Heart right ventricle (tissue), 16 donors: ENCODE measurements at places on chromosomes 16 and 17. TPM values are rescaled to one million over a fixed set of nuclear protein-coding genes. Genes with fewer than 3 reads are reported as not detected.

The PABPN1L gene
- 0.21 TPM for total RNA-seq

The NPIPA2 gene
- 0.51 TPM for total RNA-seq

The TLCD3A gene
- total RNA-seq = 2.3 TPM

The SCGB1C2 gene
- total RNA-seq = not detected

The CDH8 gene
- total RNA-seq = 1.1 TPM

The NACA2 gene
- total RNA-seq = not detected

- DNase-seq = no peak
- no peak overlapping the region for H3K4me3 ChIP-seq
- peaks cover 39% of the 10 kb centered on the region for H3K27me3 ChIP-seq
- H3K4me1 ChIP-seq = peaks cover 20% of the 10 kb centered on the region
- no peaks in the 10 kb centered on the region for H3K36me3 ChIP-seq
These were observed 6.1 kb upstream of the TBX2 start for GRCh38 chr17:61393550-61393903.

DNA sequence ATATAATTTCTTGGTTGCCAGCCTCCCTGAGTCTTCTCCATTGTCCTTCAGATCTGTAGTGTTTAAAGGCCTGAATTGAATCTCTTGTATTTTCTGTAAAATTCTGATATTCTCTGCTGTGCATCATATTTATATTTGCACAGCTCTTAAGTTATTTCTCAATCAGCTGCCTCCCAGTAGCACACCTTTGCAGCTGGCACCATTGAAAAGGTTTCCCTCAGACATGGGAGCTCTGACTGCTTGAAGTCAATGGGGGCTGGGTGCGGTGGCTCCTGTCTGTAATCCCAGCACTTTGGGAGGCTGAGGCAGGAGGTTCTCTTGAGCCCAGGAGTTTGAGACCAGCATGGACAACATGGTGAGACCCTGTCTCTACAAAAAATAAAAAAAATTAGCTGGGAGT is 40.4 kb downstream of the PITPNC1 start:
- H3K36me3 ChIP-seq = no peaks in the 10 kb centered on the region
- H3K27me3 ChIP-seq = no peaks in the 10 kb centered on the region
- H3K4me3 ChIP-seq = no peak overlapping the region
- no peak for DNase-seq
- H3K27ac ChIP-seq = no peak overlapping the region
- peaks cover 27% of the 10 kb centered on the region for H3K4me1 ChIP-seq

- H3K4me1 ChIP-seq = no peaks in the 10 kb centered on the region
- no peak overlapping the region for H3K4me3 ChIP-seq
- H3K27ac ChIP-seq = no peak overlapping the region
- no peak for DNase-seq
These were observed 713.2 kb downstream of the KCNJ2 start for GRCh38 chr17:70882504-70882903.

DNA sequence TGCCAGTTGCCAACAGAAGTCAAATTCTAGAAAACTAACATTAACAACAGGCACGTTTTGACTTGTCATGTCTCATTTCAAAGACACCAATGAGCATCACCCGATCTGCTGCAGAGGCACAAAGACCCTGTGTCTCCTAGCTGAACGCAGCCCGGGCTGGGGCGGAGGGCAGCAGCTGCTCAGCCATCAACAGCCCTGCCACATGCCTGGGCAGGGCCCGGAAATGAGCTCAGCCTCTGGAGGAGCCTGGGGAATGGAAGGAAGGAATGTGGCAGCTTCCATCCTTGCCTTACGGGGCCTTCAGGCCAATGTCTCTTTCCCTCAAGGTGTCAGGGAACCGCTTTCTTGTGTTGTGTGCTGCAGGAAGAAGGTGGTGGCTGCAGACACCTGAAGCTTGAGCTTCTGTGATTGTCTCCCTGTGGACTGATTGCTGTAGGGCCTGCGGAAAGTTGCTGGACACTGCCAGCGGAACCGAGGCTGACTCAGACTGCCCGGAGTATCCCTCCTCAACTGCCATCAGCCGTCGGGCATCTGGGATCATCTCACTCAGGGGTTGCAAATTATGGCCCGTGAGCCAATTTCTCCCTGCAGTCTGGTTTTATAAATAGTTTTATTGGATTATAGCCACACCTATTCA is 7.3 kb downstream of the CDH13 start:
- no peaks in the 10 kb centered on the region for H3K36me3 ChIP-seq
- H3K27ac ChIP-seq = peak overlapping the region; percentile 76
- no peak for DNase-seq
- H3K4me3 ChIP-seq = no peak overlapping the region
- peaks cover 78% of the 10 kb centered on the region for H3K4me1 ChIP-seq

- no peaks in the 10 kb centered on the region for H3K27me3 ChIP-seq
- H3K27ac ChIP-seq = no peak overlapping the region
- H3K4me1 ChIP-seq = peaks cover 8% of the 10 kb centered on the region
- H3K36me3 ChIP-seq = no peaks in the 10 kb centered on the region
These were observed 237.1 kb downstream of the NTN1 start for GRCh38 chr17:9258115-9259015.

DNA sequence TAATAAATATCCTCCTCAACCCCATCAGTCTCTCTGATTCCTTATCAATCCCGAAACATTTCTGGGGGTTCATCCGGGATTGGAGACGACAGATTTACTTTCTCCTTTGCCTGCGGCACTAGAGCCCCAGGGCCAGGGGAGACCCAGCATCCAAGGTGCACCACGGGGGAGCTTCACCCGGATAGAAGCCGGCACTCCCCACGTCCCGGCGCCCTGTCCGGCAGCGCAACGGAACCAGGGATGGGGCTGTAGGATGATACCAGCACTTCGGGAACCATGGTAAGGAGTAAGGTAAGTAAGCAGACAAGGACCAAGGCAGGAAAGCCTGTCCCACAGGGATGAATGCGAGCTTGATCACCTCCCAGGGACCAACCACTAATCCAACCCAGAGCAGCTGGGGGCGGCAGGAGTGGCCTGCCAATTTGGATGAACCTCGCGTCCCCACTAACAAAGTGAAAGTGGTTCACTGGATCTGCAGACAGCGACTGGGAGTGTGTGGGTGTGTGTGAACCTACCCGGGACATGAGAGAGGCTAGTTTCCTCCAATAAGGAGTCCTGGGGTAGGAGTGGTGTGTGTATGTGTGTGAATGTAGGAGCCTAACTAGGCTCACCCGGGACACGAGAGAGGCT is 11.9 kb downstream of the POLR3K start:
- H3K4me3 ChIP-seq = peak overlapping the region; percentile 43
- DNase-seq = no peak
- no peaks in the 10 kb centered on the region for H3K27me3 ChIP-seq
- no peak overlapping the region for H3K27ac ChIP-seq

DNA sequence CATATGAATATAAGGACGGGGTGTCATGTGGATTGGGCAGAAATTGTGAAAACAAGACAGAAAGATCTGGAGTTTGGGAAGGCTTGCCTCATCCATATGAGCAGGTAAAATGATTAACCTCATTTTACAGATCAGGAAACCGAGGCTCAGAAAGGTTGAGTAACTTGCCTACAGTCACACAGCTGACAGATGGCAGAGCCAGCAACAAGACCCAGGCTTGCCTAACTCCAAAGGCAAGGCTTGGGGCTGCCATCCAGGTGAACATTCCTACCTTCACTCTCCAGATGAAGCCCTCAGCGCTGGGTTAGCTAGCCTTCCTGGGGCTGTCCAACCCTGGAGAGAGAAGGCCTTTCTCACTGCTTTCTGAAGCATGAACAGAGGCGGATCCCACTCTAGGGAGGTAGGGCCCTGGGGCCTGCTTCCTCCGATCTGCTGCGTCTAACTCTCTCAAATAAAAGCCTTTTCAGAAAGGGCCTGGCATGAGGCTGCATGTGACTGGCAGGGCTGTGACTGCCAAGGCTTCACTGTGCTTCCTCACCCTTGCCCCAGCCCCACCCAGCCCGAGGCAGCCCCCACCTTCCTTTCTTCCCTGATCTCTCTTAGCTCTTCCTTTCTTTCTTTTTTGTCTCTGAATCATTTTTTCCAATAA is 107.8 kb downstream of the GNAO1 start:
- H3K27me3 ChIP-seq = no peaks in the 10 kb centered on the region
- H3K36me3 ChIP-seq = no peaks in the 10 kb centered on the region
- DNase-seq = no peak
- H3K4me1 ChIP-seq = peaks cover 42% of the 10 kb centered on the region
- H3K27ac ChIP-seq = peak overlapping the region; percentile 33

- no peak overlapping the region for H3K4me3 ChIP-seq
- H3K36me3 ChIP-seq = no peaks in the 10 kb centered on the region
- no peak for DNase-seq
- H3K4me1 ChIP-seq = no peaks in the 10 kb centered on the region
- no peaks in the 10 kb centered on the region for H3K27me3 ChIP-seq
These were observed 91.6 kb downstream of the TNFRSF13B start for GRCh38 chr17:16880121-16880842.

GRCh38 chr16:77987810-77988209 is 34.5 kb upstream of the CLEC3A start:
- no peaks in the 10 kb centered on the region for H3K36me3 ChIP-seq
- DNase-seq = no peak
- H3K4me3 ChIP-seq = no peak overlapping the region
- no peaks in the 10 kb centered on the region for H3K27me3 ChIP-seq
- H3K4me1 ChIP-seq = no peaks in the 10 kb centered on the region

GRCh38 chr17:77190576-77190975 is 49.8 kb downstream of the SEC14L1 start:
- no peak overlapping the region for H3K4me3 ChIP-seq
- peaks cover 57% of the 10 kb centered on the region for H3K4me1 ChIP-seq
- H3K36me3 ChIP-seq = peaks cover 3% of the 10 kb centered on the region
- DNase-seq = no peak
- H3K27me3 ChIP-seq = no peaks in the 10 kb centered on the region

DNA sequence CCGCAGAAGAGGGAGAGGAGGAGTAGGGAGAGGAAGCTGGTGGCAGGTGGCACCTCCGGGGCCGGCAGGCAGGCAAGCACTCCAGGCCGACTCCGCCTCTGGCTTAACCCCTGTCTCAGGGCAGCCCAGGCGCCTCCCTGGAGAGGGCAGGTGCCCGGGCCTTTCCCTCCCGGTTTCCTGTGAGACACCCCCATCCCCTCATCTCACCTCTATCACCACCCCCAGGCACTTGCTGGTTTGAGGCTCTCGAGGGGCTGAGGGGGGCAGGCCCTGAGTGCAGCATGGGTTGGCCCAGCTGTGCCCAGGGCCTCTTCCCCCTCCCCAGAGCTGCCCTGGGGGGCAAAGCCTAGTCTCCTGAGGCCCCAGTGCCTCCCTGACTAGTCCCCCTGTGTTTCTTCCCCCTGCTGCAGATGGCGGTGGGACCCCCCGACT is 6.0 kb downstream of the DOC2A start:
- H3K27me3 ChIP-seq = peaks cover 18% of the 10 kb centered on the region
- no peak for DNase-seq
- peaks cover 50% of the 10 kb centered on the region for H3K36me3 ChIP-seq
- no peaks in the 10 kb centered on the region for H3K4me1 ChIP-seq

DNA sequence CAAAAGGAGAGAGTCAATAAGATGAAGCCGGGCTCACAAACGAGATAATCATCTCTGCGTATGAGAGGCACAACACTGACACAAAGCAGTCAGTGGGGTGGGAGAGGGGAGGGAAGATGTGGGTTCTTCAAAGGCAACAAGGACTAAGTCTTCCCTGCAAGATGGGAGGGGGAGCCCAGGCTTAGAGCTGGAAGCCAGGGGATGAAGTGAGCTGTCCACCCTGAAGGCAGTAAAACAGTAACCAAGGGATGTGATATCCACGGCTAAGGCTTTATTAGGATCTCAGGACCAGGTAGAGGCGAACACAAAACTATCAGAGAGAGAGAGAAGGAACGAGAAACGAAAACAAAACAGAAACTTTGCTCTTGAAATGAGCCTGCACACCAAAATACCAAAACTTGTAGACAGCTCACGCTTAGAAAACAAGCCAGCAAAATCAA is 115.9 kb downstream of the DYNLRB2 start:
- no peak overlapping the region for H3K4me3 ChIP-seq
- H3K27me3 ChIP-seq = no peaks in the 10 kb centered on the region
- H3K27ac ChIP-seq = no peak overlapping the region
- DNase-seq = no peak
- H3K36me3 ChIP-seq = no peaks in the 10 kb centered on the region

- H3K4me3 ChIP-seq = no peak overlapping the region
- no peak overlapping the region for H3K27ac ChIP-seq
- H3K27me3 ChIP-seq = no peaks in the 10 kb centered on the region
- no peak for DNase-seq
These were observed 2.3 kb upstream of the HSD3B7 start for GRCh38 chr16:30982548-30983288.

DNA sequence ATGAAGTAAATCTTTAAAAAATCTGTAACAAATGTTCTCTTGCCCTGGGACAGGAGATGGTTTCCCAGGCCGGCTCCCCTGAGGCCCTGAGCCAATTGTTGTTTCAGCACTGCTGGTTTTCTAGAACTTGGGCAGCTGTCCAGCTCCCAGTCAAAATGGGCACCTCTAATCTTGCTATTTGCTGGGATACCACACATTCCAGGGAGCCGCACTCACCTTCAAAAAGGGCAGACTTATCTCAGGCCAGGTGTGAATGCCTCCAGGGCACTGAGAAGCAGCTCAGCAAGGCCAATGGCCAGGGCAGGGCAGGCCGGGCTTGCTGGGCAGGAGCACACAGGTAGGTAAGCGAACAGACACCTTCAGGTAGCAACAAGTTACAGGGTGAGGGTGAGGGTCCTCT is 24.4 kb downstream of the TRIM16 start:
- DNase-seq = peak; percentile 45
- peak overlapping the region; percentile 70 for H3K27ac ChIP-seq
- H3K4me1 ChIP-seq = peaks cover 7% of the 10 kb centered on the region
- no peak overlapping the region for H3K4me3 ChIP-seq
- no peaks in the 10 kb centered on the region for H3K36me3 ChIP-seq

- peak; percentile 38 for DNase-seq
- no peaks in the 10 kb centered on the region for H3K27me3 ChIP-seq
- no peak overlapping the region for H3K4me3 ChIP-seq
- peak overlapping the region; percentile 81 for H3K27ac ChIP-seq
These were observed 21.4 kb upstream of the MAP3K14 start for GRCh38 chr17:45338023-45338781.

DNA sequence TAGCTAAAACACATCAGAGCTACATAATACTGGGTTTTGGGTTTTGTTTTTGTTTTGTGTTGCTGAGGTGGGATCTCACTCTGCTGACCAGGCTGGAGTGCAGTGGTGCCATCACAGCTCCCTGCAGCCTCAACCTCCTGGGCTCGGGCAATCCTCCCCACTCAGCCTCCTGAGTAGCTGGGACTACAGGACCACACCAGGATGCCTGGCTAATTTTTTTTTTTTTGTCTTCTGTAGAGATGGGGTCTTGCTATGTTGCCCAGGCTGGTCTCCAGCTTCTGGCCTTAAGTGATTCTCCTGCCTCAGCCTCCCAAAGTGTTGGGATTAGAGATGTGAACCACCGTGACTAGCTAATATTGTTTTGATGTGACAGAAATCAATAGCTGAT is 6.2 kb downstream of the MEAK7 start:
- no peak overlapping the region for H3K4me3 ChIP-seq
- no peaks in the 10 kb centered on the region for H3K4me1 ChIP-seq
- no peak overlapping the region for H3K27ac ChIP-seq
- no peak for DNase-seq

GRCh38 chr17:37842401-37842800 is 81.8 kb upstream of the TBC1D3K start:
- DNase-seq = no peak
- no peaks in the 10 kb centered on the region for H3K36me3 ChIP-seq
- no peak overlapping the region for H3K4me3 ChIP-seq
- no peaks in the 10 kb centered on the region for H3K4me1 ChIP-seq
- peaks cover 22% of the 10 kb centered on the region for H3K27me3 ChIP-seq
- no peak overlapping the region for H3K27ac ChIP-seq
